ENCODE measurements at places on chromosomes 1 and 21.
A peak's percentile ranks its signal among the peaks of the same experiment; 100 is the strongest.

DNA sequence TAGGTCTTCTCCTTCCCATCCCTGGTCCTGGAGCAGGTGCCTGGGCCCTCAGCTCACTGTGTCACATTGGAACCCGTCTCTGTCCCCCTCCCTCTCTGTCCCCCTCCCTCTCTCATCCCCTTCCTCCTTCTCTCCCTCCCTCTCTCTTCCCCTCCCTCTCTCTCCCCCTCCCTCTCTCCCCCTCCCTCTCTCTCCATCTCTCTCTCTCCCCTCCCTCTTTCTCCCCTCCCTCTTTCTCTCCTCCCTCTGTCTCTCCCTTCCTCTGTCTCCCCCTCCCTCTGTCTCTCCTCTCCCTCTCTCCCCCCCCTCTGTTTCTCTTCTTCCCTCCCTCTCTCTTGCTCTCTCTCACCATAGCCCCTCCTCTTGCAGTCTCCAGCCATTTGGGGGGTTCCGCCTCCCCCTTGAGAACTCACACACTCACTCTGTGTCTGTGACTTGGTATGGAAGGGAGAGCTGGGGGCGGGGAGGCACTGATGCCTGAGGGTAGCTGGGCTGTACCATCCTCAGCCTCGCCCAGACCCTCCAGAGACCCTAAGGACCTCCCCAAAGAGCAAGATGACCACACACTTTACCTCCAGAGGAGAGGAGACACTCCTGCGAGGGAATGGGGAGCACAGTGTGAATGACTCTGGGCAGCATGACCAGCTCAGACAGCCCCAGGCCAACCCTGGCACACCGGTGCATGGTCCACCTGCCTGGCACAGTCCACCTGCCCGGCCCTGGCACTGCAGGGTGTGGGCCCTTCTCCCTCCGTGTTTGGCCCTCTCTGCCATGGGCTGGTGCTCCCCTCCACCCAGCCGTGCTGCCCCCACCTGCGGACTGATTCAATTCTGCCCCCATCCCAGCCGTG lies 102.8 kb upstream of the ARHGEF16 start:
- DNase-seq: no peak

DNA sequence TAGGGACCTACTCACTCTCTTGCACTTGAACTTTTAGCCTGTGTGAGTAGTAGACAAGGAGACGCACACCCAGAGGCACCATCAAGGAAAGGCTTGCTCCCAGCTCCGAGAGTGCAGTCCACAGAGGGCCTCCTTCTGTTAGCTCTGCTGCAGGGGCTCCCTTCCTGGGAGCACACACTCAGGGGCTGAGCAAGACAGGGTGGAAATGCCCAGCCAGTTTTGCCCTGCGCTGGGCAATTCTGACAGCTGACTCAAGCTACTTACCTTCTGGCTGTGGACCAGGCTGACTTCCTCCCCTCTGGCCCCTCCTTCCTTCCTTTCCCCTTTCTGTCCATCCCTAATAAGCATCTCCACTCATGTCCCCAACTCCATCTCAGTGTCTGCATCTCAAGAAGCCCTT lies 449.1 kb downstream of the PTPRU start:
- DNase-seq: peak; percentile 7

- DNase-seq: no peak
These were observed 391.0 kb downstream of the USH2A start for GRCh38 chr1:216032284-216032683.

- no peak for DNase-seq
These were observed 41.2 kb downstream of the ARHGEF11 start for GRCh38 chr1:157004327-157004726.

DNA sequence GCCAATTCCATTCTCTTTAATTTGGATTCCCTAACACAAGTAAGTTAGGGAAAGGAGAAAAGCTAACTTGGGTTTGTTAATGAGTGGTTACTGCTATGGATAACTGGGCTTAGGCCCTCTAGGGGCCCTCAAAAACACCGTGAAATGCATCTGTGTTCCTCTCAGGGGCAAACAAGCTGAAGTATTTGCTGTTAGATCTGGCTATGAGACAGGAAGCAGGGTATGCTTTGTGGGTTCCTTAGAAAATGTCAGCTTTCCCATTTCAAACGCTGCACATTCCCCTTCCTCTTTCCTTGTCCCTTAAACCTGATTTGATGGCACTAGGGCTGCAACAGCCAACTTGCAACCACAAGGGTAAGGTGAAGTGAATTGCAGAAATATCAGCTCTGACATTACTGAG lies 5.7 kb upstream of the CAP1 start:
- no peak for DNase-seq

Data from activated CD8-positive, alpha-beta memory T cell treated with anti-CD3 and anti-CD28 coated beads for 24 hours (primary cell).